Keratinocyte (primary cell): ENCODE measurements at places on chromosomes 1 and 21. TPM values are rescaled to one million over a fixed set of nuclear protein-coding genes. Genes with fewer than 3 reads are reported as not detected.

Gene UTP11
- polyA plus RNA-seq, result 24.1 to 50.0 TPM (median 49.1 TPM) in 3 replicates

Gene LCE3D
- polyA plus RNA-seq, result 1.2 to 9.1 TPM (median 4.4 TPM) in 3 replicates

DNA sequence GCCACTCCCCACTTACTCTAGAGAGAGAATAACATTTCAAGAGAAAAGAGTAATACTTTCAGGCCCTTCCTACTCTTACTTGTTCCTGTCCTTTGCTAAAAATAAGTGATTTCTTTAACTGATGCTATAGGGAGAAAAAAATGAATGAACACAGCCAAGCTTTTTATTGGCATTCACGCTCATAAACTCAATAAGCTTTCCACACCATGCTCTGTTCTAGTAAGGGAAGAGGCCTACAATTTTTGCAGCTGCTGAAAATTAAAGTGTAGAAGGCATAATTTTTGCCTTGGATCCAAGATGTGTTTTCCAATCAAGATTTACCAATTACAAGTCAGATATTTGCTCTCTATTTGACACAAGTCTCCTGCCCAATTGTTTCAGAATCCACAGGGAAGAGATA lies 188.1 kb upstream of the RGS18 start:
- DNase-seq, result no peak

- no peak for DNase-seq
Observed at GRCh38 chr1:200146100-200146499, 118.6 kb downstream of the NR5A2 start.

GRCh38 chr1:156444407-156445001 lies 56.1 kb downstream of the MEF2D start:
- DNase-seq, result no peak

DNA sequence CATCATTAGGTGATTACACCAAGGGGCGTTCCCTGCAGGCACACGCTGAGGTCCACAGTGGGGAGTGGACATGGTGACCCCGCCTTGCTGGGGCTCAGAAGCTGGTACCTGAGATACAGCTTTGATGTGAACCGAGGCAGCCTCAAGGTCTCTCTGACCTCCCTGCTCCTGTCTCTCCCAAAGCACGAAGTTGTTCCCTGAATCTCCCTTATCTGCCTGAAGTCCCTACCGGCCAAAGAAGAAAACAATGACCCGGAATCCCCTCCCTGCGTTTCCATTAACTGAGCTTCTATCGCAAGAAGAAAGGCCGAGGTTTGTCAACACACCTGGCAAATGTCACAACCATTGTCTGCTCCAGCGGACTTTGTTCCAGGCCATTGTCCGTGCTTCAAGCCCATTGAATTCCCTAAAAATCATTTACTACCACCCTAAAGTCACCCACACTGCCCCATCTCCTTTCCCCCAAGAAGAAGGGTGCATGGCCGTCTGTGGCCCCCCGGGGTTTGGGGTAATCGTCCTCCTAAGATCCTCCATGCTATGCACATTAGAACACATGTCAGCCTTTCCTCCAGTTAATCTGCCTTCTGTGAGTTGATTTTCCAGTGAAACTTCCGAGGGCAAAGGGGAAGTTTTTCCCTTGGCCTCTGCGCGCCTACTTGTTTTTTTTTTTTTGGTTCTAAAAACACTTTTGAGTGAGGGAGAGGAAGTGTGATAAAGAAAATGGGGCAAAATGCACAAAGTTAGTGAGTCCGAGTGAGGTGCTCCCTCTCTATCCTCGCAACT lies 48.1 kb upstream of the COL18A1 start:
- no peak for DNase-seq

DNA sequence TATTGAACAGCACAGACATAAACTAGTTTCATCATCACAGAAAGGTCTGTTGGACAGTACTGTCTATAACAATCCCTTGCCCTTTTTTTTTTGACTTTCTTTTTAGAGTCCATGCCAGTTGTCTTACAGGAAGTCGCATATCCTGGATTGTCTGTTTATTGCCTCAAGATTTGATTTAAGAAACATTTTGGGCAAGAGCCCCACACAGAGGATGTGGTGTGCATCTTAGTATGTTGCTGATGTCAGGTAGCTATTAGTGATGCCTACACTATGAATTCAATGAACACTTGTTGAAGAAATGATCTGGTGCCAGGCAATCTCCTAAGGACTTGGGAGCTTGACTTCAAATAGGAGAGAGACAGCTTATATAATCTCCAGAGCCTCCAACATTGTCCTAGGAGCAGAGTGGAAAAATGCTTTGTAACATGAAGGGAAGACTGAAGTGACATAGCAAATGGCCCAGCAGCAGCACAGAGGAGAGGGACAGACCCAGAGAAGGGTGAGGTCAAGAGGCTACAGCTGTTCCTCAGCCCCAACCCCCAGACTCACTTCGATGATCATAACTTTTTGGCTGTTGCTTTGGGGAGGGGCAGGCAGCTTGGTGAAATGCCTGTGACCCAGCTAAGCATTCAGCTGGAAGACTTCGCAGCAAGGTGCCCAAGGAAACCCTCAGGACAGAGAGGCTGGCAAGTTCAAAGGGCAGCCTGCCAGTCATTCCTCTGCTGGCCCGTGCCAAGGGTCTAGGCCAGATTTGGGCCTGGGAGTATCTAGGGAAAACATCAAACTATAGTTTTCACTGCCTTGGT lies 7.5 kb upstream of the RAB29 start:
- DNase-seq, result no peak

Gene COL9A2
- 1.2 to 3.0 TPM (median 1.6 TPM) in 3 replicates for polyA plus RNA-seq
